ENCODE measurements at places on chromosomes 2 and 18. TPM values are rescaled to one million over a fixed set of nuclear protein-coding genes. Genes with fewer than 3 reads are reported as not detected.

- H3K4me1 ChIP-seq: no peaks in the 10 kb centered on the region
- DNase-seq: no peak
- H3K36me3 ChIP-seq: no peaks in the 10 kb centered on the region
Measured at GRCh38 chr2:102589444-102589843, 29.9 kb upstream of the SLC9A2 start.

GRCh38 chr2:46480562-46480961, 1.2 kb downstream of the TMEM247 start:
- peak; percentile 37 for DNase-seq
- peaks cover 22% of the 10 kb centered on the region for H3K4me1 ChIP-seq
- H3K27me3 ChIP-seq: no peaks in the 10 kb centered on the region
- no peaks in the 10 kb centered on the region for H3K36me3 ChIP-seq
- H3K27ac ChIP-seq: no peak overlapping the region

GRCh38 chr2:130963196-130963848, 126.6 kb downstream of the ARHGEF4 start:
- H3K36me3 ChIP-seq: no peaks in the 10 kb centered on the region
- peaks cover 30% of the 10 kb centered on the region for H3K27me3 ChIP-seq
- no peak overlapping the region for H3K27ac ChIP-seq
- DNase-seq: no peak
- H3K4me1 ChIP-seq: no peaks in the 10 kb centered on the region
- no peak overlapping the region for H3K4me3 ChIP-seq

GRCh38 chr18:3100498-3101132, 87.7 kb upstream of the LPIN2 start:
- H3K36me3 ChIP-seq: no peaks in the 10 kb centered on the region
- H3K4me1 ChIP-seq: peaks cover 13% of the 10 kb centered on the region
- no peak overlapping the region for H3K4me3 ChIP-seq
- DNase-seq: no peak
- H3K27me3 ChIP-seq: no peaks in the 10 kb centered on the region

GRCh38 chr2:30149513-30149912, 2.7 kb downstream of the YPEL5 start:
- peaks cover 22% of the 10 kb centered on the region for H3K4me1 ChIP-seq
- H3K4me3 ChIP-seq: no peak overlapping the region
- no peak overlapping the region for H3K27ac ChIP-seq
- H3K27me3 ChIP-seq: peaks cover 11% of the 10 kb centered on the region
- H3K36me3 ChIP-seq: peaks cover 32% of the 10 kb centered on the region
- DNase-seq: no peak

DNA sequence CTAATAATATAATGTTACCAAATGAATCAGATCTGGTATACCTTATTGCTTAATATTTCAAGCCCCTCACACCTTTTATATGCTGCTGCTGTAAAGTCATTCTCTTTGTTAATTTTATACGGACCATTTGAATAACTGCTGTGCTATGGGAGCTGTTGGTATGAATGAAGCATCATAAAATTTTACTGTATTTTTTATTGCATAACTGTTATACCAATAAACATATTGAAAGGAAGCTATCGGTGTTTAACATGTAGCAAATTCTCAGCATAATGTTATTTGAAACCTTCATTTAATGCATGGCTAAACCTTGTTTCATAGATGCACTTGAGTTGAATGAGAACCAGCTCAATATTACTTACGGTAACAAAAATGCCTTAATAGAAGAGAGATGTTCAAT, 1040.3 kb downstream of the SOCS6 start:
- H3K27me3 ChIP-seq: no peaks in the 10 kb centered on the region
- H3K4me1 ChIP-seq: no peaks in the 10 kb centered on the region

DNA sequence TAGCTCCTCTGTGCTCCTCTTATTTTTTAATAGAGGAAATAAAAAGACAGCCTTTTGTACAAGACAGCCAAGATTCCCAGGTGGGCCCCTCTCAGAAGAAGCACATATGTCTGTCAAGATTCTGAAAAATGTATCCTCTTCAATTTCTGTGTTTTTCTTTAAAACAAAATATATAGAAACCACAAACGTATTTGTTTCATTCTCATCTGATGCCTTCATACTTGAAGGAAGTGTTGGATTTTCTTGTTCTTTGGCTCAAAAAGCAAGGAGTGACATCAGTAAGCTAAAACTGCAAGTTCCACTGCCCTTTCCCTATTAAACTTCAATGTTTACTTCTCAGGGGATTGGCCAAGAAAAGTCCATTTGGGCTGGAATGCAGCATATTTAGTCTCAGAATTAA, 193.8 kb upstream of the OSR1 start:
- no peak for DNase-seq
- no peaks in the 10 kb centered on the region for H3K36me3 ChIP-seq
- no peaks in the 10 kb centered on the region for H3K27me3 ChIP-seq
- H3K4me1 ChIP-seq: no peaks in the 10 kb centered on the region

GRCh38 chr2:160892204-160892603, 268.0 kb upstream of the TANK start:
- no peaks in the 10 kb centered on the region for H3K36me3 ChIP-seq
- H3K27ac ChIP-seq: no peak overlapping the region
- H3K27me3 ChIP-seq: no peaks in the 10 kb centered on the region

GRCh38 chr2:45255563-45255962, 246.3 kb upstream of the SIX2 start:
- no peak for DNase-seq
- no peaks in the 10 kb centered on the region for H3K36me3 ChIP-seq
- H3K27me3 ChIP-seq: no peaks in the 10 kb centered on the region
- H3K4me1 ChIP-seq: peaks cover 59% of the 10 kb centered on the region

DNA sequence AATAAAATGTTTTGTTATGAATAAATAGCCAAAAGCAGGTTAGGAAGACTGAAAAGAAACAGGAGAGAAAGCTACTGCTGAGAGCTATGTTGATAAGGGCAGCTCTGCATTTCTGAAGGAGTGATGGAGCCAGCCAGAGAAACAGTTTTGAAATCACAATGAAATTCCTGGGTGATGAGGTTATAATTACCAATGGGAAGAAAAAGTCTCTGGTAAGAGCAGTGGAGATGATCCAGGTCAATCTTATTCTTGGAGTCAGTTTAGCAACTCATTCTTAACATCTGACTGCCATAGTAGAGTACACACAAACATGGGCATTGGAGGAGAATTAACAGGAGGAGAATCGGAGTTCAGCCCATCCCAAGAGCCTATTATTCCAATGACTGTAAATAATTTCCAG, 2.4 kb downstream of the ALKAL2 start:
- H3K4me1 ChIP-seq: peaks cover 23% of the 10 kb centered on the region
- peak; percentile 6 for DNase-seq
- H3K27ac ChIP-seq: no peak overlapping the region
- peaks cover 41% of the 10 kb centered on the region for H3K27me3 ChIP-seq
- H3K36me3 ChIP-seq: peaks cover 16% of the 10 kb centered on the region
- H3K4me3 ChIP-seq: no peak overlapping the region

DNA sequence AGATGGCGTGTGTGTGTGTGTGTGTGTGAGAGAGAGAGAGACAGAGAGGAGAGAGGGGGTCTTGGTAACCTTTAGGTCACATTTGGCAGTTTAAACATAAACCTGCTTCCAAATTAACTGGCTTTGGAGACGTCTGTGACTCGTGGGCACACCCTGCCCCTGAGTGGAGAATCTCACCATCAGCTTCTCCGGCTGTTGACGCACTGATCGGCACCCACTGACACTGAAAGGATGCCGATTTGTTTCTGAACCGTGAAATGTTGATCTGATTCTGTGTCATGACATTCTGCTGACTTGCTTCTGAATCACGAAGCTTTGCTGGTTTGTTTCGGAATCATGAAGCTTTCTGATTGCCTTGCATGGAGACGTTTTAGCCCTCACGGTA, 114.7 kb downstream of the RTP5 start:
- H3K4me3 ChIP-seq: no peak overlapping the region
- H3K4me1 ChIP-seq: peaks cover 26% of the 10 kb centered on the region
- no peaks in the 10 kb centered on the region for H3K27me3 ChIP-seq
- no peaks in the 10 kb centered on the region for H3K36me3 ChIP-seq
- H3K27ac ChIP-seq: no peak overlapping the region
- DNase-seq: peak; percentile 17

GRCh38 chr18:9696701-9697100, 11.4 kb upstream of the RAB31 start:
- no peak for DNase-seq
- no peak overlapping the region for H3K4me3 ChIP-seq
- no peak overlapping the region for H3K27ac ChIP-seq

EPB41L3 gene
- total RNA-seq: not detected

GKN2 gene
- not detected for total RNA-seq

PDCD1 gene
- total RNA-seq: not detected

DSG1 gene
- total RNA-seq: not detected

CNPPD1 gene
- total RNA-seq: 26.1 TPM

UGT1A8 gene
- not detected for total RNA-seq

MEIS1 gene
- total RNA-seq: 4.2 TPM

NGEF gene
- total RNA-seq: 9.3 TPM

TMEM37 gene
- not detected for total RNA-seq
